Endothelial cell of umbilical vein (primary cell): ENCODE measurements at places on chromosomes 3 and 15.

- no peak for DNase-seq
These were observed 1.5 kb upstream of the SLC12A8 start for GRCh38 chr3:125213946-125214542.

DNA sequence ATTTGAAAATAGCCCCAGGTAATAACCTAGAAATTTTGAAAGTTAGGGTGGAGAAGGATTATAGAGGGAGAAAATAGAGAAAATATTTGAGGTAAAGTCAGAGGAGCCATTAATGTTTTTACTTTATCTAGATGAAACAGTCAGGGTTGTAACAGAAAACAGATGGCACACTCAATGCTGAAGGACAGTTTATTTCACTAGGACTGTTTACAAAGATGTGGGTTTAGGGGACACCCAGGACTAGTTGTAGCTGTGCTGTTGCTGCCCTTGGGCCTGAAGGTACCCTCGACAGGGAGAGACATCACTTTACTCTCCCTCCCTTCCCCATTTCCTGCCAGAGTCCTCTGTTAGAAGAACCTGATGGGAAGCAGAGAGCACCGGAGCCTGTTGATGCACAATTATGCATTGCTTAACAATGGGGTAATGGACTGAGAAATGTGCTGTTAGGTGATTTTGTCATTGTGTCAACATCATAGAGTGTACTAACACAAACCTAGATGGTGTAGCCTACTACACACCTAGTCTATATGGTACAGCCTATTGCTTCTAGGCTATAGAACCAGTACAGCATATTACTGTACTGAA lies 103.8 kb downstream of the GALK2 start:
- no peak for DNase-seq

DNA sequence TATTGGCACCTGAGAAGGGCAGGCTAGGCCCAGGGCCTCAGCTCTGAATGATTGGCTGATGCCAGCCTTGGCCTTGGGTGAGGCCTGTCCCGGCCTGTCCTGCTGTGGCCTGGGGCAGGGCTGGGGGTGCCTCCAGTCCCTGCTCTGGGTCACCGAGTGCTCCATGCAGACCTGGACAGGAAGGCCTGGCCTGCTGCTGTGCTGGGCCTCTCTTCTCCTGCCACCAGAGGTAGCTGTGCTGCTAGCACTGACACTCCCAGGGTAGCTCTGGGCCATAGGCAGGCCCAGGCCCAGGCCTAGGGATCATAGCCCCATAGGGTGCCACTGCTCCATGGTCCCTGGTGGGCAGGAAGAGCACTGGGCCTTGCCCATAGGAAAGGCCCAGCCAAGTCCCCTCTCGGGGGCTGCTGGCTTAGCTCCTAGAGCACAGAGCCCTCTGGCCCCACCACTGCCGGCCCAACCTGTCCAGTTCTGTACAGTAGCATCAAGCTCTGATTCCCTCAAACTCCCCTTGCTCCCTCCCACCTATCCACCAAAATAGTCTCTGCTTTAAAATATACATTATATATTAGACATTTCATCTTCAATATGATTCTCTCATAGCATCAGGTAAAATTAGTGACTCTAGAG lies 18.2 kb downstream of the ABTB1 start:
- peak; percentile 48 for DNase-seq

DNA sequence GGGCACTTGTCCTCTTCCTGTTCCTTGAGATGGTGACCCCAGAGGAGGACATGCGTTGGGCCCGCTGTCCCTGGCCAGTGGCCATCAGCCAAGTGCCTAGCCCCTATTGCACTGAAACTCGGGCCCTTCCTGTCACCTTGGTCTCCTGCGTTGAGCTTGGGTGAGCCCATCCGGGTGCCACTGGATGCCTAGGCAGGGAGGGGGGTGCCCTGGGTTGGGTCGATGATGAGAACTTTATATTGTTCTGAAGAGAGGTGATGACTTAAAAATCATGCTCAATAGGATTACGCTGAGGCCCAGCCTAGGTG lies 221.8 kb downstream of the SNRPN start:
- DNase-seq = no peak

GRCh38 chr15:78107471-78107870 lies 15.1 kb downstream of the SH2D7 start:
- no peak for DNase-seq

GRCh38 chr3:16917256-16917935 lies 32.6 kb downstream of the PLCL2 start:
- peak; percentile 23 for DNase-seq

DNA sequence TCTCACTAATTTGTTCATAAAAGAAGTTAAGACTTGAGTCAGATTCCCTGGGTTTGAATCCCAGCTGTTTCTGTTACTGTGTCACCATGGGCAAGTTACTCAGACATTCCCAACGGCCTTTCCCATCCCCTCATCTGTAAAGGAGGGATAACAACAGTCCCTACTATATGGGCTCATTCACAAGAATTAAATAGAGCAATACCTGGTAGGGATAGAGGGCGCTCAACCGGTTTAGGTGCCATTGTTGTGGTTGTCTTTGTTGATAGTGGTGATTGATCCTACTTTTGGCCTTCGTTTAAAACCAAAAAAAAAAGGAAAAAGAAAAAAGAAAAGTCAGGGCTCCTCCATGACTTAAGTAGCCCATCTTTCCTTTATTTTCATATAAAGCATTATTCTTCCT lies 563.1 kb downstream of the GRM7 start:
- DNase-seq = no peak

- no peak for DNase-seq
These were observed 34.4 kb downstream of the ABHD2 start for GRCh38 chr15:89122505-89123180.

GRCh38 chr15:77059786-77060361 lies 11.0 kb downstream of the TSPAN3 start:
- DNase-seq = peak; percentile 61

DNA sequence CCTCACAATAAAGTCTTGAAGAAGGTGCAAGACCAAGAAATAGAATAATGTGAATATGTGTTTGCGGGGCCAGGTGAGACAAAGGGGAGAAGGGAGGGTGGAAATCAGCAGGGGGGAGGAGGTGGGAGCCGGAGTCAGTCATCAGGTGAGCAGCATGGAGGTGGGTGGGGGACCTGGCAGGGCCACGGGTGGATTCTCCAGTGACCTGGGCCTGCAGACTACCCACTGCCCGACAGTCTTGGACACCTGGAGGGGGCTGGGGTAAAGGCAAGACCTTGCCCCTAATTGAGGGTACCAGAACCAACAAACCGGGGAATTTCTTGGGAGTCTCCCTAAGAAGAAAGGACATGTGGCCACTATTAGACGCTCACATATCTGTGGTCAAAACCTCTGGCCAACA lies 95.8 kb downstream of the CHSY1 start:
- DNase-seq = no peak

- peak; percentile 34 for DNase-seq
These were observed 357.5 kb downstream of the FOXP1 start for GRCh38 chr3:71225951-71226564.

DNA sequence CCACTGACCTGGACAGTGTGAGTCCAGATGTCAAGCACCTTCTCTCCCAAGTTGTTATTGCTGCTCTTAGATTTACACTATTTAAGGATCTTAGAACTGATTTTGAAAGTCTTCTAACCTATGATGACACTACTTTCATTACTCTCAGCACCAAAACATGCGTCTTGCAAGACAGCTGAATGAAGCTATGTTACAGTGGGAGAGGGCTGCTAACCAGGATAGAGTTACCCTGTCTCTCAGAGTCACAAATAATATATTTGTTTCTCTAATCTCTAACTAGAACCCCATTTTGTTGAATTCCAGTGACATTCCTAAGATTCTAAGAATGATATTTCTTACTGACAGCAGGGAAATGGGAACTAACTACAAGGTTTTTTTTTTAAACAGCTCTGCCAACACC lies 455.5 kb downstream of the MAGI1 start:
- no peak for DNase-seq
